ENCODE measurements at places on chromosomes 1 and 21.
A peak's percentile ranks its signal among the peaks of the same experiment; 100 is the strongest.

GRCh38 chr1:43987159-43987902 is 4.1 kb upstream of the CCDC24 start:
- H3K4me3 ChIP-seq: no peak overlapping the region
- H3K27ac ChIP-seq: no peak overlapping the region
- peaks cover 22% of the 10 kb centered on the region for H3K36me3 ChIP-seq
- H3K4me1 ChIP-seq: peaks cover 16% of the 10 kb centered on the region
- no peaks in the 10 kb centered on the region for H3K27me3 ChIP-seq
- no peak for DNase-seq

- no peak overlapping the region for H3K4me3 ChIP-seq
- H3K4me1 ChIP-seq: peaks cover 10% of the 10 kb centered on the region
- no peak overlapping the region for H3K27ac ChIP-seq
- H3K36me3 ChIP-seq: no peaks in the 10 kb centered on the region
Measured at GRCh38 chr1:59976194-59977074, 49.9 kb upstream of the CYP2J2 start.

- H3K27ac ChIP-seq: no peak overlapping the region
- H3K36me3 ChIP-seq: no peaks in the 10 kb centered on the region
- peaks cover 3% of the 10 kb centered on the region for H3K27me3 ChIP-seq
- DNase-seq: no peak
- no peaks in the 10 kb centered on the region for H3K4me1 ChIP-seq
Measured at GRCh38 chr21:44272284-44272858, 10.7 kb upstream of the DNMT3L start.

GRCh38 chr1:159953536-159954515 is at the start of gene SLAMF9:
TSS of gene SLAMF9 (minus strand) at chr1:159954237. CDS start at chr1:159954137, 100 bp downstream.
- peaks cover 17% of the 10 kb centered on the region for H3K4me1 ChIP-seq
- H3K27me3 ChIP-seq: peaks cover 5% of the 10 kb centered on the region
- H3K4me3 ChIP-seq: no peak within 1 kb of the TSS
- no peaks in the 10 kb centered on the region for H3K36me3 ChIP-seq

- H3K27ac ChIP-seq: no peak overlapping the region
- no peaks in the 10 kb centered on the region for H3K4me1 ChIP-seq
- DNase-seq: no peak
- peaks cover 13% of the 10 kb centered on the region for H3K36me3 ChIP-seq
- H3K4me3 ChIP-seq: no peak overlapping the region
- no peaks in the 10 kb centered on the region for H3K27me3 ChIP-seq
Measured at GRCh38 chr1:93528412-93528811, 80.5 kb downstream of the FNBP1L start.

- no peak overlapping the region for H3K4me3 ChIP-seq
- DNase-seq: no peak
- H3K27me3 ChIP-seq: no peaks in the 10 kb centered on the region
- H3K27ac ChIP-seq: no peak overlapping the region
Measured at GRCh38 chr1:99673315-99673714, 27.4 kb downstream of the PALMD start.

DNA sequence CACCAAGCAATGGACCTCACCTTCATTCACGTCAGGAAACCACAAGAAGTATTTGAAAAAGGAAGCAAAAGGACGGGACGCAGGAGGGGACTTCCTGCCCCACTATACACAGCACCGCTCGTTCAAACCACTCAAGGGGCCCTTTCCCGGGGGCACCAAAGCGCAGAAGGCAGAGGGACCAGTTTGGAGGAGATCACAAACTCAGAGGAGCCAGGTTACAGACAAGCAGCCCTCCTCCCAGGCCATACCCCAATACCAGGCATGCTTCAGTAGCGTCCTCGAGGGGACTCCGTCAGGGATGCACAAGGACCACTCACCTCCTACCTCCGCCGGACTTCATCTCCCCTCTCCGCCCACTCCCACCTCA is 685 bp downstream of the CRTC2 start:
- no peaks in the 10 kb centered on the region for H3K27me3 ChIP-seq
- peaks cover 64% of the 10 kb centered on the region for H3K4me1 ChIP-seq
- peak overlapping the region; percentile 92 for H3K27ac ChIP-seq
- peaks cover 38% of the 10 kb centered on the region for H3K36me3 ChIP-seq
- H3K4me3 ChIP-seq: peak overlapping the region; percentile 96

GRCh38 chr1:7930645-7931445 is 9.8 kb downstream of the TNFRSF9 start:
- H3K27ac ChIP-seq: no peak overlapping the region
- H3K4me3 ChIP-seq: no peak overlapping the region
- DNase-seq: no peak
- H3K27me3 ChIP-seq: peaks cover 49% of the 10 kb centered on the region

DNA sequence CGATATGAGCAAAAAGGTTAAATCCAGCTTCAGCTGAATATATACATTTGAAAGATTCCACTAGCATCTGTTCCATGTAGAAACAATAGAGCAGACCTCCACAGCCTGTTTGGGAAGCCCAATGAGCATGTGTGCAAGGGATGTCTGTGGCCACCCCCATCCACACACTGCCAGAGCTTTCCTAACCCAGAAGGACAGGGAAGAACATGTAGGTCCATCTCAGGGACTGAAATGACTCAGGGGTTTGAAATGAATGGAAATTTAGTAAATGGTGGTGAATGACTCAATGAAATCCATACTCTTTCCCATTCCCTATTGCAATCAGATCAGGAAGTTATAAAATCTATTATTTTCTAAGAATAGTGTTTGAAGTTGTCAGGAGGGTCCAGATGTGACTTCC is 397.2 kb downstream of the DUSP10 start:
- no peak for DNase-seq
- H3K4me1 ChIP-seq: no peaks in the 10 kb centered on the region
- no peak overlapping the region for H3K4me3 ChIP-seq
- H3K27ac ChIP-seq: no peak overlapping the region
- H3K36me3 ChIP-seq: no peaks in the 10 kb centered on the region

GRCh38 chr1:12552951-12553921 is 64.8 kb downstream of the DHRS3 start:
- H3K4me3 ChIP-seq: no peak overlapping the region
- H3K36me3 ChIP-seq: no peaks in the 10 kb centered on the region
- no peaks in the 10 kb centered on the region for H3K27me3 ChIP-seq
- H3K4me1 ChIP-seq: peaks cover 35% of the 10 kb centered on the region
- H3K27ac ChIP-seq: peak overlapping the region; percentile 2

DNA sequence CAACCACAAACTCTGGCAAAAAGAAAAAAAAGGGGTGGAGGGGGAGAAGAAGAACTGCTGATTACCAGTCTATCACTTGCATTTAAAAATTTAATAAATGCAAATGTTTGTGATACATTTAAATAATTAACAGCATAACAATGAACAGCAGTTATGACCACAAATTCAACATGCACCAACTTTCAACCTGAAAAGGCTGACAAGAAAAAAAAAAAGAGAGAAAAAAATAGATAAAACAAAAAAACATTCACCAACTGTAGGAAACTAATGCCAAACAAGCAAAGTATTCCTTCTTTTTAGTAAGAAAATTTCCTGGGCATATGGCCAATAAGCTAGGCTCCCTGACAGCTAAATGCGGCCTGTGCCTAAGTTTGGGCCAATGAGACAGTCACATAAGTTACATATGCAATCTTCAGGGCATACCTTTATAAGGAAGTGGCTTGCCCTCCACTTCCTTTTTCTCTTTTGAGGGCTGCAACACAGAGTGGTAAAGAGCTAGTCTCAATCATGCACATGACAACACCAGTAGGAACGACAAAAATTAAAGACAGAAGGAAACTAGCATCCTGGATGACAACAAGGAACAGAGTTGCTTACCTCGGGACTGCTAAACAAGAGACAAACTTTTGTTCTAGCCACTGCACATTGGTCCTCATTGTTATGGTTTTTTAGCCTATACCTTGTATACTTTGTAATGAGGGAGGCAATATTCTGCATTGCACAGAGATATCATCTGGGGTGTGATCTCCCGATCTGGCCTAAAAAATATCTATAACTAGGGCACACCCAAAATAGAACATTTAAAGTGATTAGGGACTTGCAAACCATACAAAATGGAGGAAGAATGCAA is 24.2 kb upstream of the PHTF1 start:
- peak overlapping the region; percentile 27 for H3K27ac ChIP-seq
- no peak for DNase-seq
- H3K4me3 ChIP-seq: no peak overlapping the region
- peaks cover 30% of the 10 kb centered on the region for H3K4me1 ChIP-seq
- no peaks in the 10 kb centered on the region for H3K36me3 ChIP-seq

DNA sequence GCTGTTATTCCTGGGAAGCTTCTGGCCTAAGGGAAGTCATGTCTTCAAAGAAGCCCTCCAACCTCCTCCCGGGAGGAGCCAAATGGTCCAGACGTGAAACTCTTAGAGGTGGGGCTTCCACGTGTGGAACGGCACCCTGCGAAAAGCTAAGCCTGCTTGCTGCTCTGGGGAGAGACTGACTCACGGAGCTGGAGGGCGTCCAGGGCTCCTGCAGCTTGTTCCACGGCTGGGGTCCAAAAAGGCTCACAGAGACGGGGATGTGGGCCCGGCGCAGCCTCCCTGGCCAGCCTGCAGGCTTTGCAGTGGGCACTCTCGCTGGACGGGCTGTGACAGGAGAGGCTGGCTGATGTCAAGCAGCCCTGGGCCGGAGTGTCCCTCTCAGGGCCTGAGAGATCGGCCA is 105.1 kb downstream of the COLGALT2 start:
- DNase-seq: peak; percentile 85
- no peak overlapping the region for H3K27ac ChIP-seq
- no peaks in the 10 kb centered on the region for H3K27me3 ChIP-seq
- H3K4me1 ChIP-seq: peaks cover 11% of the 10 kb centered on the region

DNA sequence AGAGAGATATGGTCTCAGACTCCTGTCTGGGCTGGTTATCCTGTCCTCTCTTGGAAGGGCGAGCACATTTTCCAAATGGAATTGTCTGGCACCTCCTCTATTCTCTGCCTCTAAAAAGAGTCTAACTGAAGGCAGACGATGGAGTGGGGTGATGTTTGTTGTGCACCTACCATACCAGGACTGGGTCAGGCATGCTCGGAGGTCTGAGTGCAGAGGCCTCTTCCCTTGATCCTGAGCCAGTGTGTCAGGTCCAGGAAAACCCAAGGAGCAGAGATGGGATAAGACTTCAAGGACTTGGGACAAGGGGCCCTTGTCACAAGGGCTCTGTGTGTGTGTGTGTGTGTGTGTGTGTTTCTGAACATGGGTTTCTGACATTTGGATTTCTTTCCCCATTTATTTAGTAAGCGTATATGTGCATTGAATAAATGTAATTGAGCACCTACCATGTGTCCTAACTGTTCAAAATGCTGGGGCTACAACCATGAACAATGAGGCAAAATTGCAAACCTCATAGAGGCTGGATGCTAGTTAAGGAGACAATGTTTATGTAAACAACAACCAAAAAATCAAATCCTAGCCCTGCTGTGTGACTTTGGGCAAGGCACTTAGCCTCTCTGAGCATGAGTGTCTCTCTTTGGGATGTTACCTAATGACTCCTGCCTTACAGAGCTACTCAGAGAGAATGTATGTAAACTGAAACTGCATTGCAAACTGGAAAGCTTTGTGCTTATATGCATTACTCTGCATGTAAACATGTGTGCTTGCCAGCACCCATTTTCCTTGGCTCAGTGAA is 276.3 kb downstream of the FOXD2 start:
- no peaks in the 10 kb centered on the region for H3K36me3 ChIP-seq
- H3K27me3 ChIP-seq: peaks cover 78% of the 10 kb centered on the region
- H3K27ac ChIP-seq: no peak overlapping the region
- peak; percentile 58 for DNase-seq
- no peak overlapping the region for H3K4me3 ChIP-seq

Data from suprapubic skin (tissue), 4 donors.